ENCODE measurements at places on chromosomes 16 and 17. TPM values are rescaled to one million over a fixed set of nuclear protein-coding genes. Genes with fewer than 3 reads are reported as not detected.

TSPAN10 gene
- total RNA-seq: 0.47 TPM

GRCh38 chr16:73390936-73391335, 343.0 kb upstream of the ZFHX3 start:
- H3K4me3 ChIP-seq: no peak overlapping the region
- H3K27ac ChIP-seq: 0 out of 2 replicates have a peak overlapping the region, but pooled peaks have one; percentile 31
- no peaks in the 10 kb centered on the region for H3K27me3 ChIP-seq

- H3K36me3 ChIP-seq: no peaks in the 10 kb centered on the region
- no peak overlapping the region for H3K27ac ChIP-seq
- H3K4me3 ChIP-seq: no peak overlapping the region
These were observed 45.8 kb upstream of the ARHGAP17 start for GRCh38 chr16:25060920-25061319.

DNAAF8 gene
- 0.38 TPM for total RNA-seq

BIRC5 gene
- 370 TPM for total RNA-seq

TMEM100 gene
- total RNA-seq: 2.6 TPM

TBX6 gene
- not detected for total RNA-seq

DNA sequence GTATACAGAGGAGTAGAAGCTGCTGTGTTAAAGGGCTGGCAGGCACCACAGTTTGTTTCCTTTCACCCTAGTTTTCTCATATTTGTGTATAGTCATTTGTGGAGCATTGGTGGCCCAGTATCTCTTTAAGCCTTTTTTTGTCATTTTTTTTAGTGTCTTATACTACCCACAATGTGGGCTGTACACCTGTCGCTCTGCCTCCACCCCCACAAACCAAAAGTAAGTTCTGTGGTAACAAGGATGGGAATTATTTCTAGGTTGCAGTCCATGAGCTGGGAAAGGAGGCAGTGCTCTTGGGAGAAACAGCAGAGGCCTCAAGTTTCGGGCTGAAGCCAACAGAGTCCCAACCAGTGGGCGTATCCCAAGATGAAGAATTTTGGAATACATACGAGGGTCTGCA, 6.2 kb downstream of the ZNF75A start:
- no peak overlapping the region for H3K27ac ChIP-seq
- H3K36me3 ChIP-seq: peaks cover 81% of the 10 kb centered on the region
- no peak overlapping the region for H3K4me3 ChIP-seq
- H3K27me3 ChIP-seq: no peaks in the 10 kb centered on the region

GRCh38 chr17:51240275-51240674, 19.6 kb downstream of the MBTD1 start:
- peaks cover 8% of the 10 kb centered on the region for H3K36me3 ChIP-seq
- no peaks in the 10 kb centered on the region for H3K4me1 ChIP-seq
- no peak overlapping the region for H3K27ac ChIP-seq
- no peak overlapping the region for H3K4me3 ChIP-seq

FOXC2 gene
- 3.9 TPM for total RNA-seq

DNA sequence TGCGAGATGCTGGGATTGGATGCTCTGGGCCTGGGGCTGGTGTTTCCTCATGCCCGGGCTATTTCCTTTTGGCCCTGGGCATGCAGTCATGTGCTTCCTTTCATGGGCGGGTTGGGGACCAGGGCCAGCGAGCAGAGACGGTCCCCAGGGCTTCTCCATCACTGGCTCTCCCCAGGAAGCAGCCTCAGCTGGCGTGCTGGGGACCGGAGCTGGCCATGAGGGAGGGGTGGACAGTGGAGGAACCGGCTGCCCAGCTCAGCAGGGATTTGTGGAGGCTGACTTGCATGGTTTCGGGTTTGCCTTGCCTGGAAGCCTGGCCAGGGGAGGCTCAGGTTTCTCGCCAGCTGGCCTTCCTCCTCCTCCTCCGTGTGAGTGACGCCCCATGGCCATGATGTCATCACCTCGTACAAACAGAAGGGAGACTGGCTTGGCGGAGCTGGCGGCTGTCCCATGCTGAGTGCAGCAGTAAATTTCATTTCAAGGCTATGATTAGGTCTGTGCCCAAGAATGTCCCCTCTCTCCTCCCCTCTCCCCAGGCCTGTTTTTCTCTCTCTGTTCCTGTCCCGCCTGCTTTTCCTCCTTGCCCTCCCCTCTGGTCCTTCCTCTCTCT, 8.9 kb upstream of the TIMP2 start:
- DNase-seq: peak; percentile 98
- H3K36me3 ChIP-seq: no peaks in the 10 kb centered on the region
- peak overlapping the region; percentile 80 for H3K27ac ChIP-seq
- peaks cover 62% of the 10 kb centered on the region for H3K4me1 ChIP-seq
- H3K4me3 ChIP-seq: peak overlapping the region; percentile 7
- no peaks in the 10 kb centered on the region for H3K27me3 ChIP-seq

DNA sequence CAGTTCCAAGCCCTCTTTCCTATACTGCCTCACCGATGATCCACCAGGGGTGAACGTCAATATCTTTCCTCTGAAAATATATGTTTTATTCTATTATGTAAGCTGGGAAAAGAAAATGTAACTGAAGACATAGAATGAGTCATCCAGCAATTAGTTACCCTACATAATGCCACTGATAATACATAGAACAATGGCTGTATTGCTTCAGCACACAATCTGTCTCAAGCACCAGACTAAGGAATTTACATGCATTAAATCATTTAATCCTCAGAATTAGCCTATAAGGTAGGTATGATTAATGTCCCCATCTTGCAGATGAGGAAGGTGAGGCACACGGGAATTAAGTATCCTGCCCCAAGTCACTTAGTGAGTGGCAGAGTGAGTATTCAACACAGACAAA, 472.8 kb downstream of the TOX3 start:
- DNase-seq: no peak
- no peak overlapping the region for H3K4me3 ChIP-seq
- H3K27me3 ChIP-seq: no peaks in the 10 kb centered on the region
- H3K36me3 ChIP-seq: no peaks in the 10 kb centered on the region

DNA sequence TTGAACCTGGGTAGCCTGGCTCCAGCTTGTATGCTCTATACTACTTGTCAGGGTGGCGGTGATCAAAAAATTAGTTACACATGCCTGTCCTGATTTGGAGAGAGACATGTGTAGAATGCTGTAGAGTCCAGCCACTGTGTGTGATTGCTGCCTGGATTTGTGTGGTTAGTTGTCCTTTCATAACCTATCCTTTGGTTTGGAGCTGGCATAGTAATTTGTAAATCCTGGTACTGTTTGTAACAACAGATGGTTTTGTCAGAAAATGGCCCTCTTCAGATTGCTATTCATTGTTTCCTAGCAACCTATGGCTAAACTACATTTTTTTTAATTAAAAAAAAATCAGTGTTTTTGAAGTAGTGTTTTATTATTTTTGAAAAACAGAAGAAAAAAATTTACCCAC, 30.5 kb downstream of the ETV4 start:
- no peak for DNase-seq
- no peak overlapping the region for H3K27ac ChIP-seq
- H3K4me1 ChIP-seq: no peaks in the 10 kb centered on the region
- peaks cover 92% of the 10 kb centered on the region for H3K36me3 ChIP-seq
- H3K4me3 ChIP-seq: no peak overlapping the region
